ENCODE measurements at places on chromosomes 4 and X.

GRCh38 chr4:112130906-112131305 lies 14.3 kb upstream of the FAM241A start:
- no peak for DNase-seq

DNA sequence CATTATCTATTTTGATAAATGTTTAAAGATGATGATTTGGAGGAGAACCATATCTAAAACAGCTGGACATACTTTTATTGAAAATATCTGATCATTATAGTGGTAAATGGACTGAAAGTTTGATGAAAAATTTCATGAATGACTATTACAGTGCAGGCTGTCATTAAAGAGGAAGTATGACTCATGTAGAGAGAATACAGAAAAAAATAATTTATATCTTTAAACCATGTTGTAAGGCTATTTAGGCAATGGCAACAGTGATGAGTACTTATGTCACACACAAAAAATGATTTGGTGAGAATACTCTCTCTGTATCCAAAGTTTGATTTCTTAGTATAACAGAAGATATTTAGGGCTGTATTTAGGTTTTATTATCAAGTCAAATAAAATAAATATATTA lies 3.9 kb upstream of the GLRB start:
- DNase-seq = no peak

DNA sequence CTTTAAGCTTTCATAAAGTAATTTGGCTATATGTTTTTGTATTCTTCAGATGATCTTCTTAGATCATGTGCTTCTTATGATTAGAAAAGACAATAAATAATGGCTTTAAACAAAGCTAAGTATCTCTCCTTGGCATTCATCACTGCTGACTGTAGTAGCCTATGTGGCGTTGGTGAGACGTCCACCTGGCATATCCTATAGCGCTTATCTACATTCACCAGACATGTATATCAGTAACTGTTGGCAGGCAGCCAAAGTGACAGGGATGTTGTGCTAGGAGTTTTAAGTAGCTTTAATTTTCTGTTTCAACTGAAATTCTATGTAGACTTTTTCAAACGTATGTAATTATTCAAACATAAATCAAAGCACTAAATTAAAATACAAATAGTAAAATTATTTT lies 276.4 kb downstream of the IL15 start:
- DNase-seq = no peak

DNA sequence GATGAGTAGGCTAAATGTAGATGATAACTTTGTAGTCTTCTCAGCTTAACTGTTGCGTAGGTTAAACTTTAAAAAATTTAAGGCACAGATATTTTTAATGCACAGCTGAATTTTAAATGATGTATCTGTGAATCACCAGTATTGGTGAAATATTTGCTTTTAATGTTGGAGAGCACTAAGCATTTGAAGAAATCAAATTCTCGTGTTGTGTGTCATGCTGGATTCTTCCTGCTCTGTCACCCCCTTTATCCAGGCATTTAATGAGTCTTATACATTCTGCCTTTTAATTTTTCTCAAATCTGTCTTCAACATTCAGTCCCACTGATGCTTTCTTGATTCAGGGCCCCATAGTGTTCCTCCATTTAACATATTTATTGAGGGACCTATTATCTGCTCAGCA lies 76.7 kb downstream of the SLC4A4 start:
- no peak for DNase-seq

DNA sequence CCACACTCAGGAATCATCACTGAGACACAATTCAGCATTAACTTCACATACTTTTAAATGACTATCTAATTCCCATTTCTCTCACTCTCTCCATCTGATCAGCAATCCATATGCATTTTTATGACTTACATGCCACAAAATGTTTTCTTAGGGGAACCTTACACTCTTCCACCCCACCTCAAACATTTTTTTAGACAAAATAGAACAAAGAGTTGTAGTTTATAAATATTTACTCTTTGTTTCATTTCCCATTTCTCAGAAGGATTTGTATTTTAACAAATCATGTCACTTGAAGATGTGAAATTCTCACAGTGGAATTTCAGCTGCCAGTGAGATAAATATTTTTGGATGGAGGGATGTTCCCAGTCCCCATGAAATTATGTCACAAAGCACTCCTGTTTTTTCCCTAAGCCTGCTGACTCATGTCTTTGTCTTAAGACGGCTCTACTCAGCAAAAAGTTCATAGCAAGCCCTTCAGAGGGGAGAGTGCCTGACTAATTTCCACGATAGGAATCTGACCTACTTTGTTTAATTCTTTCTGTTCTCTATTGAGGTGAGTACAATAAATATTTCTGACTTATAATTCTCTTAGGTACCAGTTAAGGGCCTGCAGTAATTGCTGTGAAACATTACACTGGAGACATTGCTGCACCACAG lies 257.7 kb downstream of the THOC2 start:
- DNase-seq = no peak

GRCh38 chr4:122131562-122132157 lies 20.5 kb upstream of the BLTP1 start:
- DNase-seq = no peak

GRCh38 chrX:69386681-69387080 lies 117.4 kb upstream of the NALF2 start:
- no peak for DNase-seq

- DNase-seq = no peak
These were observed 17.2 kb upstream of the FAT1 start for GRCh38 chr4:186740822-186741221.

DNA sequence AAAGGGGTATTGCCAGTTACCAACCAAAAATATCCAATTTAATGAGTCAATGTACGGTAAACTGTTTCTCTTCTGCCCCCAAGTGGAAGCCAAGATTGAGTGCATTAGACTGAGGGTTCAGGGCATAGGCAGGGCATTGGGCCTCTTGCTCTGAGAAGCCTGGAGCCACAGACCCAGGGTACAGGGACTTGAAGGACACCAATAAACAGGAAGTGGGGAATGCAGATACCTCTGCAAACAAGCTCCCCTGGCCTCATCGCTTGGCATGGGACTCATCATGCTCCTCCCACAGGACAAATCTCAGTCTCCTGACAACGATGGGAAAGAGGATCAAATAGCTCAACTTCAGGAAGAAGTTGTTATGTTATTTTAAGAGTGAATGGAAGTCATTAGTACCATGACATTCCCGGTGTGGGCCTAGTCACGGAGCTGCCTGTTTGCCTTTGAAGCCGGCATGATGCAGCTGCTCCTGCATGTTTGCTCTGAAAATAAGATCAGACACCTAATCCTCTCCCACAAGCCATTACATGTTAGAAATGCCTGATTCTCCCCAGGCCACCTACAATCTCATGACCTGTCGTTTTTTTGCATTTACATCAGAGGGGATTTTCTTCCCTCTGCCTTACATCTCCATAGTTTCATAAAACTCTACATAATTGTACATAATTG lies 224.2 kb downstream of the RCHY1 start:
- no peak for DNase-seq

GRCh38 chr4:13836946-13837912 lies 209.7 kb upstream of the BOD1L1 start:
- no peak for DNase-seq

GRCh38 chr4:86274642-86275041 lies 85.2 kb downstream of the MAPK10 start:
- no peak for DNase-seq

DNA sequence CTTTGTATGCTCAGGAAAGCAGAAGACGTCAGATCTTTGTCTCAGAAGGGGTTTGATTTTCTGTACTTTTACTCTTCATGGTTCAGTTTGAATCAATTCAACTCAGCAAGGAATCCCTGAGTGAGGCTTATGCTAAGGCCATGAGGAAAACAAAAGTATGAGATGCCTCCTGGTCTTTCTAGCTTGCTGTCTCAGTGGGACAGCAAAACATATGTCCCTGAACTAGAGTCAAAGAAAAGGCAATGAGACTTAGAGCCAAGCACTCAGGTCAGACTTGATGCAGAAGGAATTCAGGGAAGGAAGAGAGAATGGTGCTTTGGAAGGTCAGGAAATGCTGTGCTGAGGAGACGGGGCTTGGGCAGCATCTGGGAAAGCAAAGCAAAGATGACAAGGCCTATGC lies 236.2 kb upstream of the SFRP2 start:
- no peak for DNase-seq

- DNase-seq = no peak
These were observed 157.9 kb downstream of the GBA3 start for GRCh38 chr4:22850630-22851029.

DNA sequence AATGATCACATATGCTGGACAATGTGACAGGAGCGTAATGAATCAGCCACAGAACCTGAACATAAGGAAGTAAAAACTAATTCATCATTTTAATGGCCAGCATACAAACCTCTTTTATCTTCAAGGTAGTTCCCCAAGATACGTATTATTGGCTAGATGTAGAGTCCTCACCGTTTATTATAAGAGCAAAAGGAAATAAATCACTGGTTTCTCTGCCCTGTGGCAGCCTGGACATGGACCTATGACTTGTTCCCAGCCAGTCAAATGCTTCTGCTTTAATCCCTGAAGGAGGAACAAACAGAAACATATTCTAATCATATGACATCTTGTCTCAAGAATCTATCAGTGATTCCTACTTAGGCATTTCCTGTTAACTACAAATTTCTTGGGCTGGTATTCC lies 86.8 kb upstream of the FAM241A start:
- no peak for DNase-seq

GRCh38 chr4:46804781-46805413 lies 104.1 kb downstream of the COX7B2 start:
- DNase-seq = no peak

- peak; percentile 46 for DNase-seq
These were observed at the start of gene GLRB for GRCh38 chr4:157075811-157076577. TSS of gene GLRB (plus strand) at chr4:157076150. CDS start at chr4:157078025, 1,875 bp downstream.

DNA sequence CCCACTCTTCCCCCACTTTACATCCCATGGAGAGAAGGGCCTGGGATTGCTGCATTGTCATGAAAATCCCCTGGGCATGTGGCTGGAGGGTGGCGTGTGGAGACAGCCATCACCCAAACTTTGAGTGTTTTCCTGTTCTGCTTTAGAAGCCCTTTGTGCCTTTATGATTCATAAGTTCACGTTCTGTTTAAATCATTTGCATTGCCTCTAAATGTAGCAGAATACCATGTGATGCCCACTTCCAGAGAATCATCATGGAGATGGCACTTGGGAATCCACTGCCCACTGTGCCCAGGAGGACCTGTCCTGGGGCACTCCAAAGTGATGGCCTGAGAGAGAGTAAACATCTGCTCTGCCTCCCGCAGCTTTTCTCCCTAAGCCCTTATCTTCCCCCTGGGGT lies 52.8 kb downstream of the MED28 start:
- no peak for DNase-seq

DNA sequence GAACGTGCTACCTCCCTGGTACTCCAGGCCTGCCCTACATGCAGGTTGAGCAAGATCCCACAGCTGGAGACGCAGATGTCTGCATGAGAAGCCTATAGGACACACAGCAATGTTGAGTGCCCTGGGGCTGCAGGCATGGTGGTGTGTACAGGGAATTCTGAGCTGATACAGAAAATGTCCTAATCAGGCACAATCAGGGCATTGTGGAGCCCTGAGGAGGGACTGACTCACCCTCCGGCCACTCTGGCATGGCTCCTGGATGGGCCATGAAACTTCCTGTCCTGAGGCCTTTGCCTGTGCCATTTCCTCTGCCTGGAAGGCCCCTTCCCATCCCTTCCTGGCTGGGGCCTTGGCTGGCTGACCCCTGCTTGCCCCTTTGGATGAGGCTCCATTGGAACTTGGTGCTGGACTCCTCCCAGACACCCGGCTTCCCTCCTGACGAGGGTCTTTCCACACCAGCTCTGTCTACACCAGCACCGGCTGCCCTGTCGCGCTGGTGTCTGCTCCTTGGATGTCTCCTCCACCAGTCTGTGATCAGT lies 16.7 kb upstream of the AFAP1 start:
- DNase-seq = no peak

DNA sequence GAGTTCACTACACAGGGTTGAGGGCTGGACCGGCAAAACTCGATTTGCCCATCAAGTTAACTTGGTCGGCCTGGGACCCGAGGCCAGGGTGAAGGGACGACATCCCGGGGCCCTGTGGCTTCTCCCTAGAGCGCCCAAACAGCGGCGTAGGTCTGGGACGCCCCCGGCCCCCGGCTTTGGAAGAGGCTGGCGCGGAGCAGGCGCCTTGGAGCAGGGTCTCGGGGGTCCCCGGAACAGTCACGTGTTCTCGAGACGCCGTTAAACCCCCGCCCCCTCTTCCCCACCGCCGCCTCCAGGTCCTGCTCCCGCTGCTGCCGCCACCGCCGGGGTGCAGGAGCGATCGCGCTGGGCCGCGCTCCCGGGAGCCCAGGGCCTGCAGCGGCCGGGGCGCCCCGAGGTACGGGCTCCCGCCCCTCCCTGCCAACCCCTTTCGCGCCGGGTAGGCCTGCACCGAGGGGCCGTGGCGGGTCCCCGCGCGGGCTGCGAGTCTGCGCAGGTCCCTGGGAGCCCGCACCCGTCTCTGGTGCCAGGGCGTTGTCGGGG lies at the start of gene NPY5R:
Gene NPY5R (plus strand): TSS at position 289 of the 543 bp plus-strand sequence. CDS start 6,382 bp downstream, outside the sequence.
- no peak for DNase-seq

GRCh38 chrX:95626748-95627147 lies 1057.9 kb upstream of the DIAPH2 start:
- no peak for DNase-seq

GRCh38 chr4:100067255-100067654 lies 117.2 kb upstream of the H2AZ1 start:
- DNase-seq = no peak

DNA sequence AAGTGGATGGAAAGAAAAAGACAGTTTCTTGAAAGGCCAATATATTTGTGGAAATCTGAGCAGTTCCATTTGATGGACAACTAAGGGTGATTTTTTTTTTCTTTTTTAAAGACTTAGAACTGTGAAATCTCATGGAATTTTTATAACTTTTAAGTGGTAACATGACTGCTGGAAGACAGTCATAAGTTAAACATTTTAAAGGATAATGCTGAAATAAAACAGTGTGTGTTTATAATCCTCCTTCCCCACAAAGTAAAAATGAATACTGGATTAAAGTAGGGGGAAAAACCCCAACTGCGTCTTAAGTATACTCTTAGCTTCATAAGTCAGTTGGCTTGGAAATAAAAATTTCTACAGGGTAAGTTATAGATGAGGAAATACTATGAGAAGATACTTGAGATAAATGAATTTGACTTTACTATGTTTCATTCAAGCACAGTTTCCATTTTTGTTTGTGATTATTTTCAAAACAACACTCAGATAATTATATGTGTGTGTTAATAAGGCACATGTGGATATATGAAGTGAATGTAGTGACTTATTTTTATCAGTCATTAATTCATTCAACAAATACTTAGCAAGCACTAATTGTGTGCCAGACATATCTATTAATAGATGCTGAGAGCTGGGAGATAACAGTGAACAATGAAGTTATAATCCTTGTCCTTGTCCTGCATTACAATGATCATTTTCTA lies 129.2 kb upstream of the ETNPPL start:
- DNase-seq = no peak

- no peak for DNase-seq
These were observed 123.7 kb downstream of the ANAPC4 start for GRCh38 chr4:25500626-25501316.

DNA sequence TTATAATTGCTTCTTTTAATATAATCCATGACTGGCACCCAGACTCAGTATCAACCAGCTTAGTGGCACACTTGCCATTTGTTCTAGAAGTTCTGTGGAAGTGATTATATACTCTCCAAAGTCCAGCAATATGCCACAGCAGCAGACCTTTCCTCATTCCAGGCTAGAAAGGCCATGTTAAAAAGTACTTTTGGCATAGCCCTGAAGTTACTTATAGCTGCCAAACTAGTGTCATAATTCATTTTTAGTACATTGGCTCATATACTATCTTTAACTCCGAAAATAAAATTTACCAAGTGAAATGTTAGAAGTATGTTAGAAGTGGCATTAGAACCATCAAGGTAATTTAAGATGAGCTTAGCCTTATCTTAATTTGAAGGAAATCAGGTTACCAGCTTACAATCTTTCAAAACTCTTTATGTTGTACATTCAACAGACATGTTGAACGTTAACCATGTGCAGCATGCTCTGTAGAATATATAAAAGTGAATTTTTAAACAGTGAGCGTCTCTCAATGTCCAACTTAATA lies 714.2 kb upstream of the LCORL start:
- no peak for DNase-seq
